Ascending aorta (tissue), 2 donors: ENCODE measurements at places on chromosomes 5 and 9. TPM values are rescaled to one million over a fixed set of nuclear protein-coding genes. Genes with fewer than 3 reads are reported as not detected.

- H3K4me1 ChIP-seq = peaks cover 4% of the 10 kb centered on the region
- no peak overlapping the region for H3K27ac ChIP-seq
- DNase-seq = no peak
- H3K36me3 ChIP-seq = peaks cover 3% of the 10 kb centered on the region
Observed at GRCh38 chr9:72930828-72931227, 22.0 kb downstream of the ALDH1A1 start.

DNA sequence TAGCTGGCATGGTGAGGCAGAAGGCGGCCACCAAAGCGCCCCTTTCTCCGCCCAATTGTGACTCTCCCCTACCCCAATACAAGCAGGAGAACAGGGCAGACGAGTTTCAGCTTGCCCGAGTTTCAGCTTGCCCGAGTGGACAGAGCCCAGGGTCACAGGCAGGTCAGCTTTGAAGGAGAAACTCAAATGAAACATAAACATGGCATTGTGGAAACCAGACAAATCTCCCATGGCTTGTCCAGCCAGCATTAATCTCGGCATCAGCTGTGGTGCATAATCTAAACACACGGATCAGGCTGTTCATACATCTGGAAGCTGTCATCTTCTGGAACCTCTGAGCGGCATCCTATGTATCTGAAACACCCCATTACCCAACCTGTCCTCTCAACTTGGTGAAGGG is 16.9 kb downstream of the PTCH1 start:
- H3K4me3 ChIP-seq = no peak overlapping the region
- no peak overlapping the region for H3K27ac ChIP-seq
- no peak for DNase-seq

GRCh38 chr5:51838459-51838858 is 455.2 kb downstream of the ISL1 start:
- no peaks in the 10 kb centered on the region for H3K4me1 ChIP-seq
- DNase-seq = no peak
- H3K27me3 ChIP-seq = no peaks in the 10 kb centered on the region
- H3K4me3 ChIP-seq = no peak overlapping the region

DNA sequence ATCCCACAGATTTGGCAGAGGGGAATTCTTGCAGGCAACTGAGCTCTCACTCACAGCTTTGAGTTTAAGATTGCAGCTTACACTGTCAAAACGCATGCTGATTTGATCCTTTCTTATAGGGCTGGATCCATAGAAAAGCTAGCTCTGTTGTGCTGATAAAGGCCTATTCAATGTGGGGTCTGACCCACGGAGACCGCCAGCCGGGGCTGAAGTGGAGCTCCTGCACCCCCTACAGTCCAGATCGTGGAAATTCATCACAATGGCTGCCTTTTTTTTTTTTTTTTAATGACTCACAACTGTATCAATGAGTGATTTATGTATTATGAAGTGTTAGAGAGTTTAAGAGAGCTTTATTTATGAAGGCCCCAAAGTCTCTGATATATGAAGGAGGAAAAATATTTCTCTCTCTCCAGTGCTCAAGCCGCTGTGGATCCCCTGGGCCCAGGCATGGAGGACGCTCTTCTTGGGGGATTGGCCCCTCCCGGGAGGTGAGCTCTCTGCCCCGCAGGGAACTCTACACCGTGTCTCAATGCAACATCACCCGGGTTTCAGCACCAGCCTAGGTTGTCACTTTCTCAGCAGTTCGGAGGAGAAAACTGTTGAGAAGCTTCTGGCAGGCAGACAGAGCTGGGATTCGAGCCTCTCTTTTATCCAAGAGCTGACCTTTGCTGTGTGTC is 700.2 kb downstream of the IRX1 start:
- H3K4me1 ChIP-seq = no peaks in the 10 kb centered on the region
- H3K36me3 ChIP-seq = no peaks in the 10 kb centered on the region
- no peak for DNase-seq
- no peak overlapping the region for H3K4me3 ChIP-seq
- no peaks in the 10 kb centered on the region for H3K27me3 ChIP-seq
- H3K27ac ChIP-seq = no peak overlapping the region

GRCh38 chr9:131826966-131827525 is 87.2 kb upstream of the RAPGEF1 start:
- no peaks in the 10 kb centered on the region for H3K4me1 ChIP-seq
- no peak overlapping the region for H3K4me3 ChIP-seq
- H3K36me3 ChIP-seq = no peaks in the 10 kb centered on the region
- no peaks in the 10 kb centered on the region for H3K27me3 ChIP-seq
- DNase-seq = no peak
- no peak overlapping the region for H3K27ac ChIP-seq

GRCh38 chr5:118628660-118629354 is 359.5 kb downstream of the DTWD2 start:
- H3K27ac ChIP-seq = no peak overlapping the region
- H3K4me1 ChIP-seq = no peaks in the 10 kb centered on the region
- no peaks in the 10 kb centered on the region for H3K36me3 ChIP-seq

GRCh38 chr9:2260417-2261306 is 245.5 kb downstream of the SMARCA2 start:
- H3K36me3 ChIP-seq = no peaks in the 10 kb centered on the region
- no peaks in the 10 kb centered on the region for H3K4me1 ChIP-seq
- H3K27ac ChIP-seq = no peak overlapping the region
- H3K4me3 ChIP-seq = no peak overlapping the region
- no peak for DNase-seq
- no peaks in the 10 kb centered on the region for H3K27me3 ChIP-seq

DNA sequence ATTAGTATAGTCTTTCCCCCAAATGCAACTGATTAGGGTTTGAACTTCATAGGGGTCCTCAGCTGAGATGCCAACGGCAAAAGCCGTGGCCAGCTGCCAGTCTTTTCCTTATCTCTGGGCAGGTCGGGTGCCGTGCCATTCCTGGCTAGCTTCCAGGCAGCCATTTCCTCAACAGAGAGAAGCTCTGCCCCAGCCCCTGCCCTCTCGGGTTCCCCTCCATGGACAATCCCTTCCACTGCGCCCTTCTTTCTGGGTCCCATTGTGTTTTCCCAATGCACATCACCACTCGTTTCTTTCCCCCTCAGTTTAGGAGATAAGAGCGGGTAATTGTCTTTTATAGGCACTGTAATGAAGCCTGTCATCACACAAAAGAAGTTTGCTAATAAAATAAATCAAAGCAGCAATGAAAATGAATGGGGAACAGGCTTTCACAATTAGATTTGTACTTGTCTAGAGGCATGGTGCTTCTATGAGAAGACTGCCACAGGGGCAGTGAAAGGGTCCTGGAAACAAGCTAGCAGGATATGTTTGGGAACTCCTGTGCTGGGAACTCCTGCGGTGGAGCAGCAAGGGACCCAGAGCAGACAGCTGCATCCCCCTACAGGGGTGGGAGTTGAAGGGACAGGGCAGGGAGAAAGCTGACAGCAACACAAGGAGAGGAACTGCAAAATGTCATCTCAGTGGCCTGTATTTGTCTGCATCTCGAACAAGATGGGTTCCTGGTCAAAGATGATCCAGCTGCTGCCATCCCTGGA is 48.0 kb upstream of the SAP30L start:
- no peak overlapping the region for H3K27ac ChIP-seq
- H3K4me3 ChIP-seq = no peak overlapping the region
- DNase-seq = no peak
- H3K27me3 ChIP-seq = no peaks in the 10 kb centered on the region

- no peaks in the 10 kb centered on the region for H3K4me1 ChIP-seq
- no peaks in the 10 kb centered on the region for H3K27me3 ChIP-seq
- H3K4me3 ChIP-seq = no peak overlapping the region
- no peaks in the 10 kb centered on the region for H3K36me3 ChIP-seq
Observed at GRCh38 chr9:93699650-93700049, 123.3 kb downstream of the PHF2 start.

- H3K27me3 ChIP-seq = no peaks in the 10 kb centered on the region
- no peak overlapping the region for H3K27ac ChIP-seq
- no peak overlapping the region for H3K4me3 ChIP-seq
- DNase-seq = no peak
- no peaks in the 10 kb centered on the region for H3K4me1 ChIP-seq
Observed at GRCh38 chr9:136936645-136937170, 7.8 kb downstream of the FBXW5 start.

The MED22 gene
- total RNA-seq = 52.2 TPM

The CMYA5 gene
- 1.2 TPM for total RNA-seq

The ITK gene
- total RNA-seq = 0.43 TPM

The CMBL gene
- total RNA-seq = 0.75 TPM

The RNF38 gene
- total RNA-seq = 16.1 TPM
